ENCODE measurements at places on chromosomes 12 and 14.

DNA sequence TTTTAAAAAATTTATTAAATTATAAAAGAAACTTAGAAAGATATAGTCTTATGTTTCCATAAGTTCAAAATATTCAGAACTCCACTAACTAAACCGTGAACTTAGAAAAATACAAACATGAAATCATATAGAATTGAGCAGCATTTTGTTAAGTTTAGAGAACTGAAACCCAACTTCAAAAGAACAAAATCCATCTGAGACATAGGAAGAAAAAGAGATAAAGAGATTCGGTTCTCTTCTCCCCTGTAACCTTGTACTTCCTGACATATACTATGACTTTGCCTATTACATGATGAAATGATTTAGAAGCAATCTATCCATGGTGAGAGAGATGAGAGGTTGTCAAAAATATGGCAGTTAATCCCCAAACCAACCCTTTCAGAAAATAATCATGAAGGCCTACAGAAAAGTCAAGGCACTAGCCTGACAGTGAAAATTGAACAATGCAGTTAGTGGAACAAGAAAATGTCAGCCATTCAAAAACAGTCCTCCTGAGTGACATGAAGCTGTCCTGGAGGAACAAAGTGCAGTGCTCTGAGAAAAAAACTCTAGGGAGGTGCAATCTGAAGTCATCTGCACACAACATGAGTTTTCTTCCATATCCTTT lies 44.0 kb downstream of the C12orf50 start:
- DNase-seq = no peak

DNA sequence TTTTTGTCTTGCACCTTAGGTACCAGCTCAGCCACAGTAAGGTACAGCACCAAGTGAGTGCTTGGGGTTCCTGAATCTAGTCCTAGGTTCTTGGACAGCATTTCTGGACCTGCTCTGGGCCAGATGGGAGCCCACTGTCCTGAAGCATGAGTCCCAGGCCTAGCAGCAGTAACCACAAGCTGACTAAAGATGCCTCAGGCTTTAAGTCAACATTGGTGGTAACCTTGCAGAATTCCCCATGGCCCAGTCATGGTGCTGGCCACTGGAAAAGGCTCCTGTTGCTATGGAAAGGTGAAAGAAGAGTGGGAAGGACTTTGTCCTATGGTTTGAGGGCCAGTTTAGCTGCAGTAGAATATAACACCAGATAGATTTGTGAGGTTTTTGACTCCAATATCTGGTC lies 86.9 kb upstream of the CLEC14A start:
- peak; percentile 80 for DNase-seq

GRCh38 chr14:80942191-80942600 lies 658 bp upstream of the CEP128 start:
- DNase-seq = peak; percentile 4

GRCh38 chr14:101097109-101097793 lies 193.7 kb upstream of the RTL1 start:
- no peak for DNase-seq

- peak; percentile 79 for DNase-seq
These were observed 33.6 kb upstream of the METAP2 start for GRCh38 chr12:95440401-95440800.

DNA sequence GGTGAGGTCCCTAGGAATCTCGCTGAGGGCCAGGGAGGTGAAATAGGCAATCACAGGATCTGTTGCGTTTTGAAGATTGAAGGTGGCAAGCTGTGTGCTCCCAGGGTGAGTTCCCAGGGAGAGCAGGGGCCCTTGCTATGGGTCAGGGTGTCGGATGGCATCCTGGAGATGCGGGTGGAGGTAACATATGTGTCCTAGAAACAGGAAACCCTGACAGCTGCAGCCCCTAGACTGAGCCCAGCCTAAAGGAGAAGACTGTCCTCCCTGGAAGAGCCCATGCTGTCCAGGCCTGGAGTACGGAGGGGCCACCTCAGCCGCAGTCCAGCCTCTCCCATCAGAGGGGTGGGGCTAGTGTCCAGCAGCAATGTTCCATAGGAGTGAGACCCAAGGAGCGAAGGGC lies 194.2 kb downstream of the NTF3 start:
- no peak for DNase-seq

DNA sequence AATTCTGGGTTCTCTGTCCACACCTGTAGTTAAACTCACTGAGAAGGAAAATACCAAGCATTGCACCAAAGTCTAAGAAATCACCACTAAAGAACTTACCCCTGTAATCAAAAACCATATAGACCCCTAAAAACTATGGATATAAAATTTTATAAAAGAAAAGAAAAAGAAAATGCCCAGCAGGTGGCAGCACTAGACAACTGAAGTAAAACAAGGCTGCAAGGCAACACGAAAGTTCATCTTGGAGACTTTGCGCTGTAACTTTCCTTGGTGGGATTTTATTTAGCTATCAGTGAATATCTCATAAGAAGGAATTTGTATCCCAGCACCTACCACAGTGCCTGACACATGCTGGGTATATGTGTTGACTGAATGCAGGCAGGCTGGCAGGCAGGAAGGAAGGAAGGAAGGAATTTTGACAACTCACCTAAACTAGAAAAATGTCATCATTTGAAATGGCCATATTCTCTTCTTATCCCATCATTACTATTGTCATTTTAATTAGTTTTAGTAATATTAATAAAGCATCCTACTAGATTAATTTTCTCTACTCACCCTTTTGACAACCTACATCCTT lies 68.2 kb upstream of the ETV6 start:
- DNase-seq = peak; percentile 74

DNA sequence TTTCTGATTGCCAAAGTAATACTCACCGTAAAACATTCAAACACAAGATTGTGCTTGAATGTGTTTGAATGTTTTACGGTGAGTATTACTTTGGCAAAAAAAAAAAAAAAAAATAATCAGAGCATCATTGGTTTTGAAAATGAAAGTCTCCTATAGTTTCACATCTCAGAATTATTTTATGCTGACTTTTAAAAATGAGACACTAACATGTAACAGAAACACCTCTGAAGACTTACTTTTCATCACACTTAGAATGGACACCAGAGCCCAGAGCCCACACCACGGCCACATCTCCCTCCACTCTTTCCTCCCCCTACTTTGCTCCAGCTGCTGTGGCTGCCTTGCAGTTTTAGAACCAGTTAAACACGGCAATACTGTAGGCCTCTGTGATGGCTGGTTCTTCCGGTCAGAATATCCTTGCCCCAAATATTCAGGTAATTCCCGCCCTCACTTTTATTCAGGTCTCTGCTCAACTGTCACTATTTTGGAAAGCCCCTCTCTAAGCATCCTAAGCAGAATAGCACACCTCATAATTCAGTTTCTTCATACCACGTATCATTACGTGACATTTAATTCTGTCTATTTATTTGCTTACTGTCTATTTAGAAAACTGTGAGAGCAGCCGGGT lies 138.9 kb upstream of the MAX start:
- no peak for DNase-seq

GRCh38 chr12:79732638-79733037 lies 41.9 kb upstream of the PAWR start:
- DNase-seq = no peak

DNA sequence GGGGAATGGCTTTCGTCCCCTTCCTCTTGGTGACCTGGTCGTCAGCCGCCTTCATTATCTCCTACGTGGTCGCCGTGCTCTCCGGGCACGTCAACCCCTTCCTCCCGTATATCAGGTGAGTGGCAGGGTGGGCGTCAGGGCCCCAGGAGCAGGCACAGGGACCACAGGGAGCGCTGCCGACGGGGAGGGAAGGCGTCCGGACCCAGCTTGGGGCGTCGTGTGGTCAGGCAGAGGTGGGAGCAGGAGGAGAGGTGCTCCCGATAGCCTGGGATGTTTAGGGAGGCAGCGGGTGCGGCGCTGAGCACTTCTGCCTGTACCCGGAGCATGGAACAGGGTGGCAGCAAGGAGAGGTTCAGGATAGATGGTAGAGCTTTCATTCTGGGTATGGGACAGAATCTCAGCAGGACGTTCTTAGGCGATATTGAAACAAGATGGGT lies 444 bp downstream of the DRAM1 start:
- DNase-seq = peak; percentile 49

DNA sequence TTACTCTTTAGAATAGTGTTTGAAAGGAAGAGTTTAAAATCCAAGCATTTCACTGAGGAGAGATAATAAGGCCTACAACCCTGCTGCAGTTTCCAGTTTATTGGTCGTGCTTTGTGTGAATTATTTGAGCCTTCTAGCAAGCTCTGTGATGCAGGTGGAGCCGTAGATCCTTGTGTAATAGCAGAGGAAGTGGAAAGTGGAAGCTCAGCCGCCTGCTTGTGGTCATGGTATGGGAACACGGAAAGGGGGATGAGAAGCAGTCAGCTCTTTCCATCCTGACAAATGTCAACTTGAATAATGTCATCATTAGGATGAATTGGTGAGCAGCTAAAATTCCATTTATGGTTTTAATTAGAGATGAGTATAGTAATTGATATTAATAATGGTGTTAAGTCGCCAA lies 29.1 kb downstream of the SYNE2 start:
- no peak for DNase-seq

DNA sequence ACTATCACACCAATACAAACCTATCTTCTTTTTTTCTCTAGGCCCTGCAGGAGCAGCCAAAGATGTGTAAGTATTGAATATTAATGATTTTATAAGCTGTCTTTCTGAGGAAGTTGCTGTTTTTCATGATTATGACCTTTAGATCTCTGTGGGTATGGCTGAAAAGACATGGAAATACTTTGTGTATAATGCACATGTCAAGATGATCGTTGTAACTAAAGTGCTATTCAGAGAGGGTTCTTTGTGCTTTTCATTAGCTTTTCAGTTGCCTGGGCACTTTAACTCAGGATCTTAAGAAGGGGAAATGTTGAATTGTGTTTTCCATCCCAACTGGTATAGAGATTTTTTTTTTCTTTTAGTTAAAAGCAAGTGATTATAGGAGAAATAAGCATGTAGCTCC lies 18.1 kb downstream of the C12orf75 start:
- no peak for DNase-seq

DNA sequence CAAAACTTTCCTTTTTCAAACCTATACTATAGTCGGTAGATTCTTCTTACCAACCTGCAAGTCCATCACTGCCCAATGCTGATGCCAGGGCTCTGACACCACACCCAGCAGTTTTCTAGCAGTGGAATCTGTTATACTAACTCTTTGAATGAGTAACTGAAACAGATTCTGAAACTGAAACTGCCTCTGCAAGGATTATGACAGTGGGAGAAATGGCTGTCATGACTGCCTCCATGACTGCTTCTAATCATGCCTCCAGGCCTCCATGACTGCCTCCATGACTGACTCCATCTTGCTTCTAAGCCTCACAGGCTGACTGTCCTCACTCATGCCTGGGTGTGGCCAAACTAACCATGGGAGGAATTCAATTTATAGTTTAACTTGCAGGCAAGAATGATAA lies 29.4 kb upstream of the OXA1L start:
- DNase-seq = peak; percentile 33

GRCh38 chr14:98233656-98234055 lies 1038.3 kb downstream of the BCL11B start:
- DNase-seq = no peak

- no peak for DNase-seq
These were observed 470.8 kb downstream of the NELL2 start for GRCh38 chr12:44405297-44405696.

DNA sequence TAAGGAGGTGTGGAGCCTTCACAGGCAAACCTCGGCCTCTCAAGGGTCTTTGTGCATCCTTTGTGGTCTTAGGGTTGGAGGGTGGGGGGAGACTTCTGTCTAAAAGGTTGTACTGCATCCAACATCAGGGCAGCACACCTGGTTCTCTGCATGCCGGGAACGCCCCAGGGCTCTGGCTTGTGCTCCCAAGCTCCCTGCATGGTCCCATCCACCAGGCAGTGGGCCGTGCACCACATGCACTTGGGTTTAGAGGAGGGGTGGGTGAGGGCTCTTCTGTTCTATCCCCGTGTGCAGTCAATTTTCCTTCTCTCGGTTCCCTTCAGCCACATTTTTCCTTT lies 86.1 kb downstream of the CPSF2 start:
- no peak for DNase-seq

GRCh38 chr12:11785712-11786111 lies 136.2 kb downstream of the ETV6 start:
- DNase-seq = peak; percentile 40

DNA sequence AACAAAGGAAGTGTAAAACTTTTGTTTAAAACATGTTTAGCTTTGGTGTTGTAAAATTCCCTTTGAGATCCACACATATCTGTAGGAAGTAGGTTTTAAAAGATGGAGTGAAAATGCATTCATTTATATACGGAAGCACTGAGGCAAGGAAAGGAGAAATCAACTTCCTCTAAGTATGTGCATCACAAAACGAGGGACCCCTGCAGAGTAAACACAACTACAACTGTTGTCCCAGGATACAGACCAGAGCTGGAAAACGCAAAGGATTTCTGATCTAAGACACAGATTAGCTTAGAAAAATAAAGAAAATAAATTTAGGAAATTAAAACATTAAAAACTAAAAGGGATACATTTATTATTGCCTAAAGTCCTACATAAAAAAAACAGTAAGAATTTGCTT lies 297.6 kb downstream of the MED13L start:
- DNase-seq = no peak

DNA sequence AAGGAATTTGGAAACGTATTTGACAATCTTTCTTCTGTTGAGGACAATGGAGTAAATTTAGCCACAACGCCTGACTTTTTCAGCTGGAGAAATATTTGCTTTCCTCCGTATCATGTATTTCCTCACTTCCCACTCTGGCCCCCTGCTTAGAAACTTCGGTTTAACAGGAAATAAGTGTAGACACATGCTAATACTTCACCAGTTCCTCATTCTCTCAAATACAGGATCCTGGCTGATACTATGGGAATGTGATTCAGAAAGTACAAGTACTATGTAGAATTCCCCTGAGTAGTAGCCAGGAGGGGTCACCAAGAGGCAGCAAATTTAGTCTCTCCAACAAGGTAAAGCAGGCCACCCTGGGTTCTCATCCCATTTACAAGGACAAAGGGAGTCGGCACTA lies 58.0 kb downstream of the FAR2 start:
- DNase-seq = no peak

DNA sequence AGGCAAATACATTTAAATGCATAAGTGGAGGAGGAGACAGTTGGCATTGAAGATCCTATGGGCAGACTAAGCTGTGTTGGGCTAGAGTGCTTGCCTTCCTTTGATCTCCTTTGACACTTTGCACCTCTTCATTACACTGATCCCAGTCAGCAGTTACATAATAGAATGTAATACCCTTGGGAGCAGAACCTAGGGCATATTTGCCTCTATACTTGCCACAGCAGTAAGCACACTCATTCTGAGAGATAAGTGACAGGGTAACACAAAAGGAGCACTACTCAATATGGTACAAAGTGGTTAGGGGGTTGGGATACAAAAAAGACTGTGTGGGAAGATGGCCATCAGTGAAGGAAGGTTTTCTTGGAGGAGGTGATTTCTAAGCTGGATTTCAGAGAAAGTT lies 9.0 kb downstream of the MARS1 start:
- DNase-seq = no peak

- no peak for DNase-seq
These were observed 15.6 kb downstream of the CIPC start for GRCh38 chr14:77113644-77114043.

Measured in M059J (cell line).